ENCODE measurements at places on chromosomes 1 and 21.

- no peak for DNase-seq
Observed at GRCh38 chr1:3625151-3625907, 514 bp downstream of the TPRG1L start.

DNA sequence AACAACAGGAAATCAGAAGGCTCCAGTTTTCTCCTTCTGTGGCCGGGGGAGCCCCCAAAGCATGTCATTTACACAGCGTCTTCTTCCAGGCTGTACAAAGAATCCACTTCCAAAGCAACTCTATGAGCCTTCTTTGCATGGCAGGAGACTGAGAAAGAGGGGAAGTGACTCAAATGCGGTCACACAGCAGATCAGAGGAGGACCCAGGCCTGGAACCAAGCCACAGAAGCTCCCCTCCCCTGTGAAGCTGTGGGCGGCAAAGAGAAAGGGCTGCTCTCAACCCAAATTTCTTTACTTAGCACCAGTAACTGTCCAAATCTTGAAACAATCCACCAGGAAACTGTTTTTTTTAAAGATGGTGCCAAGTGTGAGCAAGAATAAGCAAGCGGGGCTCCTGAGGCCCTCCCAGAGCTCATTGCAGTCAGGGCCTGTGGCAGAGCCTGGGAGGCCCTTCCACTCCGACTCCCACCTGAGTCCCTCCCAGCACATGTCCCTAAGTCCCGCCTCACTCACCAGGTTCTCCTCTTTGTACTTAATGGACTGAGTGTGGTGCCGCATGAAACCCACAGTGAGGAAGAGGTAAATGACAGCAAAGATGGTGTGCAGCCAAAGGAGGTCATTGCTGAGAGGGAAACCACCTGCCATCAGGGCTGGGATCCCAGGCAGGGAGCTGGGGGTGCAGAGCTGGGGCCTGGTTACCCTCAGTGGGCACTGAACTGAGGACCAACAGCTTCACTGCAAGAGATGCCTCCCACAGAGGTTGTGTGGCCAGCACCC lies 15.9 kb downstream of the TMEM63A start:
- no peak for DNase-seq

DNA sequence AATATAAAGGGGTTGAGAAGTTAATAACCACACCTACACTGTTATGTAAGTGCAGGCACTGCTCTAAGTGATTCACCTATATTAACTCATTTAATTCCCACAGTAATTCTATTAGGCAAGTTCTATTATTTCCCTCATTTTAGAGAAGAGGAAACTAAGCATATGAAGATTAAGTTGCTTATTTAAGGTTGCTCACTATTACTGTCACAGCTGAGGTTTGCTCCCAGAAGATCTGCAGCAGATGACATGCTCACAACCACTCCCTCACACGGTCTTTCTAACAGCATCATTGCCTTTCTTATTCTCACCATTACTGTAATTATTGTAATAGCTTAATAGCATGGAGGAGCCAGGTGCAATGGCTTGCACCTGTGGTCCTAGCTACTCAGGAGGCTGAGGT lies 196.4 kb upstream of the GREM2 start:
- no peak for DNase-seq

DNA sequence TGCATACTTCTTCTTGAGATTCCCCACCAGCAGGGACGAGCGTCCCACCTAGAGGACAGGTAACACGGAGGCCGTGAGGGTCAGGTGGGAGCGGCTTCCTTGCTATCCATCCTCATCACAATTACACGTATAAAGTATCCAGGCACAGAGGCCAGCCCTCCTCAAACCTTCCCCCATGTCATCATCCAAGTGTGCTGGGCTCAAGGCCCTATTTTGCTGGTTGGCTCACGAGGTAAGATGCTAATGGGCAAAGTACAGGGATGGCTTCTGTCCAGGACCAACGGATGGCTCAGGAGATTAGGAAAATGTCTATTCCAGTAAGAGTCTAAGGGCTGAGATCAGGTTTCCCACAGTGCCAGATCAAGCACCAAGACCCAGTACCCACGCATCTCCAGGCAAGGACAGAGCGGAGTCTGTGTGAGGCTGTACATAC lies 11.5 kb upstream of the A3GALT2 start:
- no peak for DNase-seq

DNA sequence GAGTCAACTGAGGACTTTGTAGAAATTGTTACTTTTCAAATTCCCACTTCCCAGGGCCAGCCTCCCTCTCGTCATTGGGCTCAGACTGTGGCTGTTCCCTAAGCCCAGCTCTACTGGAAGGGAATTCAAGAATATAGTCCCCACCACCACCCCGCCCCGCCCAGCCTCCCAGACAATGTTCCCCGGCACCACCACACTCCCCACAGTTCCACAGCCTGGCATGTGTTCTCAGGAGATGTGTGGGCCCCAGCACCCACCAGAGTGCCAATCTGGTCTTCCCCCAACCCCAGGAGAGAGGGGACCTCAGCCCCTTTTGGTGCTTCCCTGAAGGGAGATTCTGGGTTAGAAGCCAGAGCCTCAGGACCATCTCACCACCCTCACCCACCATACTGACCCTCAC lies 120.1 kb downstream of the SYT2 start:
- no peak for DNase-seq

DNA sequence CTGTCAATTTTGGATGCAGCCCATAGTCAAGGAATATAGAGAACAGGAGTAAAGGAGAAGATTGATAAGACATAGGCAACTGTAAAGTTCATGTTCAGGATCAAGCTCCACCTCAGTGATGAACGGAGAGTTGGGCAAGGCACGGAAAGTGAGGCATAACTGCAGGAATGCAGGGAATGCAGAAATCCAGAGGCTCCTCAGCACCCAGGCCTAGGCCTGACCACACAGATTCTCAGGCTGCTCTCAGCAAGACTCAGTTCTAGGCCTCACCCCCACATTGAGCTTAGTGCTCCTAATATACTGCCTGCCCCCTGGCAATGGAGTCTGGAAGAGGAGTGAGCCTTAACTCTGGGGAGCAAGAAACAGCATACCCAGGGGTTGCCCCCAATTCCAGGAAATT lies 36.3 kb upstream of the S1PR1 start:
- DNase-seq = no peak

DNA sequence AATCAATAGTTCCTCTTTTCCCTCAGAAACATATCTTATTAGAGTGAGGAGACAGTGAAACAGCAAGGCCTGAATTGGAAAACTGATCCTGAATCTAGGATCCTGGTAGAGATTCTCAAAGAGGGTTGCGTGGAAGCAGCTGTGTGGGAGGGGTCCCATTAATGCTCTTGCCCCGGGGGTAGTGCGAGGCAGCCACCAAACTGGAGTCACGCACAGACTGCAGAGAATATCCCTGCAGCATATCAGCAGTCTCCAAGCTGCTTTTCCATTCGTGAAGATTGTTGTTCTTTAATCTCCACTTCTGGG lies 150.1 kb downstream of the DISC1 start:
- no peak for DNase-seq

DNA sequence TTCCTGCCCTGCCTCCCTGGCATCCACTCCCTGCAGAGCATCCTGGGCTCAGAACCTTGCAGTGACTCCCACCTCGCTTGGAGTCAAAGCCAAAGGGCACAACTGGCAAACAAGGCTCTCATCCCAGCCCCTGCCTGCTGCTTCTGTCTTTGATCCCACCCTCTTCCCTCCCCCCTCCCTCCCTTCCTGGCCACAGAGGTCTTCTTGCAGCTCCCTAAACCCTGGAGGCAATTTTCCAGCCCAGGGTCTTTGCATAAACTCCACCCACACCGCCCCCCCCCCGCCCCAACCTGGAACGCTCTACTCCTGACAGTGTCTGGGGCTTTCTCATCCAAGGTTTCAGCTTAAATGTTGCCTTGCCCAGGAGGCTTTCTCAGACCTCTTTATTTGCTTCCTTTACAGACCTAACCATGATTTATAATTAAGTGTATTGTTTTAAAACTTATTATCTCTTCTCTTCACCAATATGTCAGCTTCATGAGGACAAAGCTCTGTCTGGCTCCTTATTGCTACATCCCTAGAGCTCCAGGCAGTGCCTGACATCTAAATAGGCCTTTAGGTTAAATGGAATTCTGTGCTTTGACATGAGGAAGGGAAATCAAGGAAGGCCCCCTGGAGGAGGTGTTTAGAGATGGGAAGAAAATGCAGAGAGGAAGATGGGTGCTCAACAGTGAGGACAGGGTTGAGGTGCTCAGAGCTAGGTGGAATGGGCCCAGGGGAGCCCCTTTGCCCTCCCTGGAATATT lies 37.7 kb upstream of the PADI1 start:
- no peak for DNase-seq

DNA sequence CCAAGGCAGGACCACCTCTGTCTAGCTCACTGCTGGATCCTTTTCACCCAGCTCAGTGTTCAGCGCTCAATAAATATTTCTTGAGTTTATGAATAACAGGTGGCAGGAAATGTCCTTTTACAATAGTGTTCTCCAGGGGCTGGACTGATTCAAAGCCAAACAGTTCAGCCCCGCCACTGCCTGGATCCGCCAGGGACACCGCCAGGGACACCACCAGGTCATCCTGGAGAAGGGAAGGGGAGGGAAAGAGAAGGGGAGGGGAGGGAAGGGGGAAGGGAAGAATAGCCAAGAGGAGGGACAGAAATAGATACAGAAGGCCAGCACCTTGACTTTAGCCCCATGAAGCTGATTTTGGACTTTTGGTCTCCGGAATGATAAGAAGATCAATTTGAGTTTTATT lies 255.6 kb downstream of the GRIK3 start:
- DNase-seq = peak; percentile 51

DNA sequence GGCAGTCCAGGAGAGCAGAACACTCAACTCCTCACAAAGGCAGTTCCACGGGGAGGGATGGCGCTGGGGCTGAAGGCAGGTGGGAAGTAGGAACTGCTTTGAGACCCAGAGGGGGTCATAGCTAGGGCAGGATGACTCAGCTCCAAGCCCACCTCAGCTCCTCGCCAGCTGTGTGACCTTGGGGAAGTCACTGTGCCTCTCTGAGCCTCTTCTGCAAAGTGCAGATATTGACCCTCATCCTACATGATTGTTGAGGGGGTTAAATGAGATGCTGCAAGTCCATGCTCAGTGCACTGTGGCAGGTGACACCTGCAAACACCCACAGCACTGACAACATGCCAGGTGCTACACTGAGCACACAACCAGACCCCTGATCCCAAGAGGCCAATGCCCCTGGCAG lies 93.2 kb downstream of the LACTBL1 start:
- DNase-seq = no peak

DNA sequence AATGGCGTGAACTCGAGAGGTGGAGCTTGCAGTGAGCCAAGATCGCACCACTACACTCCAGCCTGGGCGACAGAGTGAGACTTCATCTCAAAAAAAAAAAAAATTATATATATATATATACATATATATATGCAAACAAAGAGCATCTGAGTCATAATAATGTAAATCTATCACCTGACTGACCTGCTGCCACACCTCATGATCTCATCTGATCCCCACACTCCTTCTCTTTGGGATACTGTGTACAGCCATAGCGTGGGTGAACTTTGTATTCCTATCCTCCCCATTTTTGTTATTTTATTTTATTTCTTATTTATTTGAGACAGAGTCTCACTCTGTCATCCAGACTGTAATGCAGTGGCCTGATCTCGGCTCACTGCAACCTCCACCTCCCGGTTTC lies 2.6 kb upstream of the HDAC1 start:
- no peak for DNase-seq

- no peak for DNase-seq
Observed at GRCh38 chr1:65209005-65209885, 61.2 kb downstream of the AK4 start.

- no peak for DNase-seq
Observed at GRCh38 chr1:96660051-96660450, 61.5 kb upstream of the PTBP2 start.

DNA sequence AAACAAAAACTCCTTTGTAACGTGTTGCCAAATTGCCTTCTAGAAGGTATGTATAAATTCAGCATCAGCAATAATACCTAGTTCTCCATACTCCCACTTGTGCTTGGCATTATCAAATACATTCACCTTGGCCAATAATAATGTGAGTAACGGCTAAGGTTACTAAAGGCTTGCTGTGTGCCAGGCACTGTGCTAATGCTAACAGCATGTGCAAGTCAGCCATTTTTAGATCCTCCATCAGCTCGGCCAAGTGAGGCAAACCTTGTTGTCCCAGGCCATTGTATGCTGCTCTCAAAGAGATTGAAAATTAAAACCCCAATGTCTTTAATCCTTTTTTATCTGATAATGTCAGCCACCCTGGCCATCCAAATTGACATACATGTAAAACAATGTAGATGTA lies 48.1 kb downstream of the STYXL2 start:
- no peak for DNase-seq
